Activated naive CD4-positive, alpha-beta T cell treated with Interleukin-2 at 50 U/mL for 16 hours (primary cell): ENCODE measurements at places on chromosomes 12 and 14.

GRCh38 chr12:11830307-11830801, 180.9 kb downstream of the ETV6 start:
- DNase-seq = no peak

- DNase-seq = no peak
These were observed 30.0 kb upstream of the ANP32D start for GRCh38 chr12:48442179-48442847.

- no peak for DNase-seq
These were observed 1.0 kb downstream of the NUAK1 start for GRCh38 chr12:106137530-106138356.

DNA sequence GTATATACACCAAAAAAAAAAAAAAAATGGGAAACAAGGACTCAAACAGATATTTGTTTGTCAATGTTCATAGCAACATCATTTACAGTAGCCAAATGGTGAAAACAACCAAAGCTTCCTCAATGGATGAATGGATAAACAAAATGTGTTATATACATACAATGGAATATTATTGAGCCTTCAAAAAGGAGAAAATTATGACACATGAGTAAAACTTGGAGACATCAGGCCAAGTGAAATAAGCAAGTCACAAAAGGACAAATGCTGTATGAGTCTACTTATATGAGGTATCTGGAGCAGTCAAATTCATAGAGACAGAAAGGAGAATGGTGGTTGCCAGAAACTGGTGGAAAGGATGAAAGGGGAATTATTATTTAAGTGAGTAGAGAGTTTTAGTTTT, 7.8 kb downstream of the RNASE9 start:
- DNase-seq = no peak

GRCh38 chr12:29150462-29150861, 1.4 kb downstream of the FAR2 start:
- DNase-seq = no peak

GRCh38 chr14:92369097-92369496, 46.1 kb downstream of the SLC24A4 start:
- no peak for DNase-seq

- DNase-seq = no peak
These were observed 101.5 kb upstream of the USP15 start for GRCh38 chr12:62158461-62159360.

- DNase-seq = no peak
These were observed 461 bp downstream of the SLC8A3 start for GRCh38 chr14:70188322-70188658.

DNA sequence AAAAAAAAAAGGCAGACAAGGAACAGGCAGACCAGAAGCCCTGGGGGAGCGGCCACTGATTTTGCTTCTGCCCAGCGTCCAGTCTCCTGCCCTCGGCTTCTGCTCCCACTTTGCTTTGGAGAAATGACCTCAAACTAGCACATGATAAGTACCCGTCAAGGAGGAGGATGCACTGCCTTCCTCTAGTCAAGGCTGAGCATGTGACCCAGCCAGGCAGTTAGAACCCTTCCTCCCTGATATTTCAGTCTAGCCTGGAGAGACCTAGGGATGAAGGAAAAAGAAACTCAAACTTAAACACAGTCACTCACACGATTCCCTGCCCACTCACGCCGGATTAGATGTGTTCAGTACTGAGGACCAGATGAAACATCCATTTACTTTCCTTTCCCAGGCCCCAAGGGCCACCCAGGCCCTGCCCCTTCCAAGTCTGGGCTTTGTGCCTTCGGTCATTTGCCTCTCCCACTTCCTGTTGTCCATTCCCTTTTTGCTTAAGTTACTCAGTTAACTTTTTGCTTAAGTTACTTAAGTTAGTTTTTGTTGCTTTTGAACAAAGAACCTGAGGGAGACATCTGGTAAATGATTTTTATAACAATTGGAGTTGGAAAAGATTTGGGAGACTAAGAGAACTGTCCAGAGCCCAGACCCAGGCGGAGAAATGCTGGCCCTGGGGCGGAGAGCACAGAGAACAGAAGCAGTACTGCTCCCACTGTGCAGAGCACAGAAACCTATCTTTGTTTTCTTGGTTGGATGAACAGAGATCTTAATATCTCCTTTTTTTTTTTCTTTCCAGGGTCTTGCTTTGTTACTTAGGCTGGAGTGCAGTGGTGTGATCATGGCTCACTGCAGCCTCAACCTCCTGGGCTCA, 23.0 kb upstream of the TTC7B start:
- no peak for DNase-seq

DNA sequence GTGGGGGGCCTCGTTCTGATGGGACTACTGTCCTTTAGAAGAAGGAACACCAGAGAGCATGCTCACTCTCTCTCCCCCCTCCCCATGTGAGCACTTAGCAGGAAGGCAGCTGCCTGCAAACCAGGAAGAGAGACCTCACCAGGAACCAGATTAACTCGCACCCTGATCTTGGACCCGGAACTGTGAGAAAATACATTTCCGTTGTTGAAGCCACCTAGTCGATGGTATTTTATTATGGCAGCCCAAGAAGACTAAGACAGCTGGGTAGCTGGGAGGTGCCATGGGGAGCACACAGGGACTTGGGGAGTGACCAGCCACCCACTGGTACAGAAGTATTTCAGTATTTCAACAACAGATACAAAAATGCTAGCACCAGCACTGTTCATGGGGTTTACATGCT, 59.0 kb downstream of the VCPKMT start:
- DNase-seq = no peak
